ENCODE measurements at places on chromosomes 2 and 18.

DNA sequence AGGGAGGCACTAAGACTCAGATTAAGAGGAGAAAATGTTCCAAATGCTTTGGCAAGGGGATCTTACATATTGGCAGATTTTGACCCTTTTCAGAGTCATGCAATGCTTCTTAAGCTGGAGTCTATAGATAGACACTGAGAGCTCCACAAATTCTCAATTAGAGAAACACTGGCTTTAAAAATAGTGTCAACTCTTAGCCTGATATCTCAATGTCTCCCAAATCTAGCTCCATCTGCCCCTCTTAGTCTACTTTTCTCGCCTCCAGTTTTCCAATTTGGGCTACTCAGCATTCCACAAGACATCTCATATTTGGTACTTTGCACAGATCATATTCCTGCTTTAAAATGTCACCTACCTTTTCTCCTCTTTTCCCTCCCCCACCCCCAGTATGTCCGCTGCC is 232.6 kb downstream of the LRRTM1 start:
- DNase-seq = no peak

GRCh38 chr2:214311931-214312749 is 98.7 kb upstream of the VWC2L start:
- no peak for DNase-seq

DNA sequence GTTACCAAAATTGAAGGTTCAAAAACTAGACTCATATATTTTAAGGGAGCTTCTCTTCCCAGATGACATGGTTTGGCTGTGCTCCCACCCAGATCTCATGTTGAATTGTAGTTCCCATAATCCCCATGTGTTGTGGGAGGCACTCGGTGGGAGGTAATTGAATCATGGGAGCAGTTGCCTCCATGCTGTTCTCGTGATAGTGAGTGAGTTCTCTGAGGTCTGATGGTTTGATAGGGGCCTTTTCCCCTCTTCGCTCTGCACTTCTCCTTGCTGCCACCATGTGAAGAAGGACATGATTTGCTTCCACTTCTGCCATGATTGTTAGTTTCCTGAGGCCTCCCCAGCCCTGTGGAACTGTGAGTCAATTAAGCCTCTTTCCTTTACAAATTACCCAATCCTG is 140.1 kb downstream of the MAIP1 start:
- no peak for DNase-seq

- DNase-seq = no peak
These were observed 1641.6 kb downstream of the LRP1B start for GRCh38 chr2:140489193-140489592.

DNA sequence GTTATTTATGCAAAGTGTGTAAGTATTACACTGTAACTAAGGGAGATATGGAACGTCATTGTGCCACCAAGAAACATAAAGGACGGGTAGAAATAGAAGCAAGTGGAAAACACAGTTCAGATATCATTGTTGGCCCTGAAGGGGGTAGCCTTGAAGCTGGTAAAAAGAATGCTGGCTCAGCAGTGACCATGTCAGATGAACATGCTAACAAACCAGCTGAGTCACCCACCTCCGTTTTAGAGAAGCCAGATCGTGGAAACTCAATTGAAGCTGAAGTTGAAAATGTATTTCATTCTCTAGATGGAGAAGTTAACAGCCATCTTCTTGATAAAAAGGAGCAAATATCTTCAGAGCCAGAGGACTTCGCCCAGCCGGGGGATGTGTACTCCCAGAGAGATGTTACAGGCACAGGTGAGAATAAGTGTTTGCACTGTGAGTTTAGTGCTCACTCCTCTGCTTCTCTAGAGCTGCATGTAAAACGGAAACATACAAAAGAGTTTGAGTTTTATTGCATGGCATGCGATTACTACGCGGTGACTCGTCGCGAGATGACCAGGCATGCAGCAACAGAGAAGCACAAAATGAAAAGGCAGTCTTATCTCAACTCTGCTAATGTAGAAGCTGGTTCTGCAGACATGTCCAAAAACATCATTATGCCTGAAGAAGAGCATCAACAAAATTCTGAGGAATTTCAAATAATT is 36.1 kb downstream of the ZNF407 start:
- no peak for DNase-seq

Measured in left ventricle myocardium inferior (tissue), 1 donor.